ENCODE measurements at places on chromosomes 5 and 9. TPM values are rescaled to one million over a fixed set of nuclear protein-coding genes. Genes with fewer than 3 reads are reported as not detected.
A peak's percentile ranks its signal among the peaks of the same experiment; 100 is the strongest.

The ZBTB26 gene
- 4.7 TPM for total RNA-seq

The PCDHB10 gene
- total RNA-seq = 0.56 TPM

The CDX1 gene
- 423 TPM for total RNA-seq

The PTBP3 gene
- total RNA-seq = 126 TPM

The PITX1 gene
- 12.3 TPM for total RNA-seq

GRCh38 chr5:2179861-2180260 is 297.1 kb upstream of the IRX4 start:
- DNase-seq = no peak

GRCh38 chr5:92581249-92581648 is 999.8 kb downstream of the NR2F1-AS1 start:
- no peak for DNase-seq

- DNase-seq = no peak
Measured at GRCh38 chr9:4842734-4843133, 50.0 kb downstream of the RCL1 start.

GRCh38 chr5:41878643-41879478 is 8.6 kb upstream of the OXCT1 start:
- DNase-seq = no peak

- DNase-seq = no peak
Measured at GRCh38 chr5:67476531-67476930, 279.9 kb upstream of the CD180 start.

- no peak for DNase-seq
Measured at GRCh38 chr5:67115246-67115645, 81.4 kb downstream of the CD180 start.

DNA sequence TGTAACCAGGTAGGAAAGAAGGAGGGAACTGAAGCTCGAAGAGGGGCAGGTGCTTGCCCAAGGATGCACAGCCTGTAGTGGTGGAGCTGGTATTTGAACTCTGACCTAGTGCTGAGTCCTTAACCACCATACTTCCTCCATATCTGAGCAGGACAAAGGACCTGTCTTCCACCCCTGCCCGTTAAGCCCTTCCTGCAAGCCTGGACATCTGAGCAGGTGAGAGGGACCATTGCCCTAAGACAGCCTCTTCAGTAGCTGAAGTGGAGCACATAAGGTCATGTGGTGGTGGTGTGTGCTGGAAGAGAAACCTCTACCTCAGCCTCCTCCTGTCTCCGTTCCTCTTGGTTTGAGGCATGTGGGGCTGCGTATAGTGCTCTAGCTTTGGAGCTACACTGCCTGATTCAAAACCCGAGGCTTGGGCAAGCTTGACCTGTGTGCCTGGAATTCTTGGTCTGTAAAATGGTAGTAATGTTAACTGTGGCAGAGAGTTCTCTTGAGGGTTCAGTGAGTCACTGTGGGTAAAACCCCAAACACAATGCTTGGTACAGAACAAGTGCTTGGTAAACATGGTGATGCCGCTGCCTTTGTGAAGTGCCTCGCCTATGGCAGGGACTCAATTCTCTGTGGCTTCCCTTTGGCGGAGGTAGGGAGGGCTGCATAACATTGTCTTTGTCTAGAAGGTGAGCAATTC is 7.4 kb downstream of the GALNT10 start:
- no peak for DNase-seq

DNA sequence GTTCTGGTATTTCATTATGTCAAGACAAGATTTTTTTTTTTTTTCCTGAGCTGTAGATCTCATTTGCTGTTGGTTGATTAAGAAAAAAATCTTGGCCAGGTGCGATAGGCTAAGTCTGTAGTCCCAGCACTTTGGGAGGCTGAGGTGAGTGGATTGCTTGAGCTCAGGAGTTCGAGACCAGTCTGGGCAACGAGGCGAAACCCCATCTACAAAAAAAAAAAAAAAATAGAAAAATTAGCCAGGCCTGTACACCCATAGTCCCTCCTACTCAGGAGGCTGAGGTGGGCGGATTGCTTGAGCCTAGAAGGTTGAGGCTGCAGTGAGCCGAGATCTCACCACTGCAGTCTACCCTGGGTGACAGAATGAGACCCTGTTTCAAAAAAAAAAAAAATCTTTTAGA is 12.2 kb downstream of the CDC42SE2 start:
- no peak for DNase-seq

GRCh38 chr9:12643686-12644085 is 49.5 kb upstream of the TYRP1 start:
- no peak for DNase-seq

- DNase-seq = peak; percentile 84
Measured at GRCh38 chr5:179827680-179828079, 7.0 kb downstream of the SQSTM1 start.

- no peak for DNase-seq
Measured at GRCh38 chr9:138033950-138034349, 156.4 kb downstream of the CACNA1B start.

- DNase-seq = no peak
Measured at GRCh38 chr5:33079548-33079947, 361.2 kb upstream of the TARS1 start.
